ENCODE measurements at places on chromosomes 7 and 10.
A peak's percentile ranks its signal among the peaks of the same experiment; 100 is the strongest.

- DNase-seq = no peak
Observed at GRCh38 chr7:15396210-15397158, 165.3 kb downstream of the AGMO start.

DNA sequence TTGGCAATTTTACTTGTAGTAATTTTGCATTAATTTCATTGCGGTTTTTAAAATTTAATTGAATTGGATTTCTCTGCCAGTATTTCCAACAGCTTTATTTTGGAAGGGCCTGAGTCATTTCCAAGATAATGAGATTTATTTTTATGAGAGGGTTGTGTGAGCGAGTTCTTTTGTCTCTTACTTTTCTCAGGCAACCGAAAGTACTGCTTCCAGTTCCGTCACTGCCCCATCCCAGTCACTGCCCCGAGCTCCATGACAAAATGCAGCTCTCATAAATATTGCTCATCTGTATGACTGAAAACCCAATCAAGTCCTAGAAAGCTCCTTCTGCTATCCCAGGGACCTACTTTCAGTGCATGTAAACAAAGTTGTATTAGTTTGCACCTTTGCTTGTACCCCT is 468.4 kb upstream of the SEMA3D start:
- no peak for DNase-seq

DNA sequence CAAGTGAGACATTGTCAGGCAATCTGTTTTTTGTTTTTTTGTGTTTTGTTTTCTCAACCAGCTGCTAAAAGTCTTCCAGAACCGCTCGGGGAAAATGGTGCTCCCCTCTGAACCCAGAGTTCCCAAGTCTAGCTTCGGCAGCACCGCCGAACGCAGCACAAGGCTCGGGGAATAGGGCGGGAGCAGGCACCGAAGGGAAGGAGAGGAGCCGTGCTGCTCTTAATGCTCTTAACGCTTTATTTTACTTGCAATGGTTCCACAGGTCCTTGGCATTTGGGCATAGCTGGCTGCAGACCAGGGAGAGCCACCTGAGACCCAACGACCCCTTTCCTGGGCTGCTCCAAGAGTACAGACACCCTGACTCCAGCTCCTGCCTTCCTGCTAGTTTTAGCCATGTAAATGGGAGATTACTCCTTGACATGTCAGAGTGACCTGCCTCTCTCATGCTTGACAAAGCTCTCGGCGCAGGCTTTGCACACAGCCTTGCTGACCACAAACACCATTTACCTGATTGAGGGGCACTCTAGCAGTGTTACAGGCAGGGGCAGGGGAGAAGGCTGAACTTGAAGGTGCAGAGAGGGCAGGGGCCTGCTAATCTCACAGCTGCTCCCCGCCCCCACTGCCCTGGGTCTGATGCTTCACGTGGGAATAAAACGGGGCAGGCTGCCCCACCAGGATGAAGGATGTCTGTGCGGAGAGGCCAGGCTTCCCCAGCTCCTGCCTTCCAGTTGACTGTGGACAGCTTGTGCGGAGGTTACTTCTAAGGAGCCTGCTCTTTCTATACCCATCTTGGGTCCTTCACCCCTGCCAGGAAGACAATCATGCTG is 58.6 kb upstream of the EFCAB10 start:
- no peak for DNase-seq

DNA sequence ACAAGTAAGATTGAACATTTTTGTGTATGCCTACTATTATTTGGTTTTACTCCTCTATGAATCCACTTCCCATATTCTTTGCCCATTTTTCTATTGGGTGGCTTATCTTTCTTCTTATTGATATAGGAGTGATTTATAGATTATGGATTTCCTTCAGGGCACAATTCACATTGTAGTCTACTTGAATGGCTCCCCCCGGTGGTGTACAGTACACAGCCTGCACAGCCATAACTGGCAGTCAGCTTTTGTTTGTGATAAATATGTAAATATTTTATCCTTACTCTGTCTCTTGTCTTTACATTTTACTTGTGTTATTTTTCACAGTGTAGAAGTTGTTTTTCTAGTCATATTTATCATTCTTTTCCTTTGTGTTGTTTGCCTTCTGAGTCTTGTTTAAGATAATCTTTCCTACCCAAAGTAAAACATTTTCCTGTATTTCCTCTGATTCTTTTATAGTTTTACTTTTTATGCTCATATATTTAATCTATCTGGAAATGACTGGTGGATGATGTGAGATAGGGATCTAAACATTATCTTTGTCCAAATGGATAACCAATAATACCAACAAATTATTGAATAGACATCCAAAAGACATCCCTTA is 23.9 kb upstream of the CALD1 start:
- DNase-seq = peak; percentile 27

All from RPMI7951 (cell line).